ENCODE measurements at places on chromosomes 7 and 10. TPM values are rescaled to one million over a fixed set of nuclear protein-coding genes. Genes with fewer than 3 reads are reported as not detected.

GRCh38 chr10:102651455-102652169, 7.3 kb downstream of the TRIM8 start:
- H3K27me3 ChIP-seq, result no peaks in the 10 kb centered on the region
- peak overlapping the region; percentile 100 for H3K27ac ChIP-seq
- H3K36me3 ChIP-seq, result peaks cover 24% of the 10 kb centered on the region
- H3K4me3 ChIP-seq, result no peak overlapping the region

MUC12 gene
- not detected for total RNA-seq

DNA sequence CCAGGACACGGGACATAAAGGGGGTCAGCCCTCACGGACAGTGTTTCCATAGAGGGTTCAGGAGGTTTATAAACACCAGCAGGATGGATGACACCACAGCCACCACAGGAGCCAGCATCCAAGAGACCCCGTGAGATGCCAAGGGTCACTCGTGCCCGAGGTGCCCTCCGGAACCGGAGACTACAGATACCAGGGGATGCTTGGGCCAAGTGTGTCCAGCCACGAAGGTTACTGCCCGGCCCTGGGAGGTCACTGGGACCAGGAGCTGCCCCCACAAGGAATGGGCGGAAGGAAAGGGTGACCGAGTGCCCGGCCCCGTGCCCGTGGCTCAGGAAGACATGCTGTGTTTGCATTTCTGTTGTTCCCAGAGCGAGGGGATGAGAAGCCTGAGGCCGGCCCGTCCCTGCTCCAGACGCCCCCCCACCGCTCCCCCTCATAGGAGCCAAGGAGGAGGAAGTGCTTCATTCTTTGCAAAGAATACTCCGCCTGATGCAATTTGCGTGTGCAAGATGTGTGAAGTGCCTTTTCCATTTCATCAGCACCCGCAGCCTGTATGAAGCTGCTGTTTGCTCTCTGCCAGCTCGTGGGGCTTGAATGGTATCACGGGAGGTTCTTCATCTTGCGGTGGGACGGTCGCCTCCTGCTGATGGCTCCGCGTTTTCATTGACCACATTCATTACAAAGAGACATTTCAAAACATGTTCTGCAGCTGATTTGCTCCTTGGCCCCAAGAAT, 176.4 kb downstream of the ELFN1 start:
- no peak overlapping the region for H3K27ac ChIP-seq
- DNase-seq, result no peak
- no peak overlapping the region for H3K4me3 ChIP-seq
- no peaks in the 10 kb centered on the region for H3K4me1 ChIP-seq
- no peaks in the 10 kb centered on the region for H3K27me3 ChIP-seq
- H3K36me3 ChIP-seq, result no peaks in the 10 kb centered on the region

DNA sequence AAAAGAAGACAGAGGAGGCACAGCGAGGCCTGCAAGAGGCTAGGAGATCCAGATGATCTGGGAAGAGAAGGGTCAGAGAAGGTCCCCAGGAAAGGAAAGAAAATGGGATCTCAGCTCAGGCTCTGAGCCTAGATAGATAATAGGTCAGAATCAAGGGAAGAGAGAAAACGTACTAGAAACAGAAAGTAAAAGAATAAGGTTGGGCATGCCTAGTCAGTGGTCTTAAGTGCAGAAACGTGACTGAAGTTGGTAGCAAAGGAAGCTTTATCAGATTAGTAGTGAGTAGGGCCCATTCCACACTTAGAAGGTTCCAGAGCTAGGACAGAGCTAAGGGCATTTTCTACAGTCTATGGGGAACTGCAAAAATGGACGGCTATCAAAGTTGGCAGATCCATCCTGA, 84.8 kb upstream of the ASAH2 start:
- no peak overlapping the region for H3K4me3 ChIP-seq
- no peak overlapping the region for H3K27ac ChIP-seq

EGFR gene
- total RNA-seq, result 127 TPM

ARHGEF35 gene
- 4.4 TPM for total RNA-seq

GRCh38 chr7:122881324-122881723, 4.9 kb downstream of the CADPS2 start:
- H3K27me3 ChIP-seq, result peaks cover 8% of the 10 kb centered on the region
- H3K4me3 ChIP-seq, result no peak overlapping the region
- H3K4me1 ChIP-seq, result no peaks in the 10 kb centered on the region
- H3K27ac ChIP-seq, result no peak overlapping the region
- H3K36me3 ChIP-seq, result no peaks in the 10 kb centered on the region

- H3K4me3 ChIP-seq, result no peak overlapping the region
- H3K27me3 ChIP-seq, result no peaks in the 10 kb centered on the region
- no peak overlapping the region for H3K27ac ChIP-seq
- no peaks in the 10 kb centered on the region for H3K4me1 ChIP-seq
- DNase-seq, result no peak
These were observed 18.8 kb upstream of the TBC1D12 start for GRCh38 chr10:94383530-94383929.

GRCh38 chr7:108947526-108947925, 377.9 kb downstream of the DNAJB9 start:
- no peaks in the 10 kb centered on the region for H3K36me3 ChIP-seq
- no peak overlapping the region for H3K4me3 ChIP-seq

DNA sequence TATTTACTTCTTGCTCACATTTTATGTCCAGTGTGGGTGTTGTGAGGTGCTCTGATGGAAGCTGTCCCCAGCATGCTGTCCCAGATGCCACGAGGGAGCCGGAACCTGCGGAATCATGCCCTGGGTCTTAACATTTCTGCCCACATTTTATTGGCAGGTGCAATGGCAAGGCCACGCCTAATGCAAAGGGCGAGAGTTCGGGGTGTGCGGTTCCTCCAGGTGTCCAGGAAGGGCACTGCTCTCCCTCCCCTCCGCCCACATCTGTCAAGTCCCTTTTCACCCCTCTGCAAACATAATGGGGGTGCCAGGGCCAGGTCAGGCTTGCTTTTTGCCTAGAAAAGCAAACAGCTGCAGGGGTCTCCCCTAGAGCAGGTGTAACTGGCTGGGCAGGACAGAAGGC, 16.4 kb downstream of the PDAP1 start:
- H3K36me3 ChIP-seq, result no peaks in the 10 kb centered on the region
- no peaks in the 10 kb centered on the region for H3K27me3 ChIP-seq
- H3K4me1 ChIP-seq, result peaks cover 50% of the 10 kb centered on the region
- peak overlapping the region; percentile 70 for H3K27ac ChIP-seq
- DNase-seq, result no peak

DNA sequence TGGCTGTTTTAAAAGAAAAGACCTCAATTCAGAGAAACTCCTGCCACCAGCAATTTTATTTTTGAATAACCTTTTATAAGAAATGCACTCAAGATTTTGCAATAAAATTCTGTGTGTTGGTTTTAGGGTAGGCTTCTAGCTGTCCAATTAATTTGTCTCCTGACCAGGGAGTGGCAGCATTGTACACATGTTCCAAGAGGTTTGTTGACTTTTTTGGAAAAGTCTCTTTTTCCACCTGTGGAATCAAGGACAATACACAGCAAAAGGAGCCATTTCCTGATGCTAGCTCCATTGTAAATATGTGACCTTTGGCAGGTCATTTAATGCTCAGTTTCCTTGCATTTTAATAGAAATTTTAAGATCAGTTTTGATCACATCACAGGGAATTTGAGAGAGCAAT, 1.8 kb downstream of the GIMAP5 start:
- peaks cover 3% of the 10 kb centered on the region for H3K27me3 ChIP-seq
- H3K27ac ChIP-seq, result peak overlapping the region; percentile 69
- peaks cover 7% of the 10 kb centered on the region for H3K36me3 ChIP-seq

NFE2L3 gene
- total RNA-seq, result 5.7 TPM

GRCh38 chr7:30212701-30213111, 71.7 kb upstream of the ZNRF2 start:
- no peaks in the 10 kb centered on the region for H3K27me3 ChIP-seq
- H3K36me3 ChIP-seq, result no peaks in the 10 kb centered on the region
- no peak overlapping the region for H3K4me3 ChIP-seq
- no peak for DNase-seq
- H3K27ac ChIP-seq, result no peak overlapping the region

- H3K27me3 ChIP-seq, result no peaks in the 10 kb centered on the region
- peak overlapping the region; percentile 100 for H3K4me3 ChIP-seq
- H3K27ac ChIP-seq, result peak overlapping the region; percentile 82
- H3K36me3 ChIP-seq, result no peaks in the 10 kb centered on the region
These were observed 2.4 kb downstream of the TPST1 start for GRCh38 chr7:66207540-66207939.

DNA sequence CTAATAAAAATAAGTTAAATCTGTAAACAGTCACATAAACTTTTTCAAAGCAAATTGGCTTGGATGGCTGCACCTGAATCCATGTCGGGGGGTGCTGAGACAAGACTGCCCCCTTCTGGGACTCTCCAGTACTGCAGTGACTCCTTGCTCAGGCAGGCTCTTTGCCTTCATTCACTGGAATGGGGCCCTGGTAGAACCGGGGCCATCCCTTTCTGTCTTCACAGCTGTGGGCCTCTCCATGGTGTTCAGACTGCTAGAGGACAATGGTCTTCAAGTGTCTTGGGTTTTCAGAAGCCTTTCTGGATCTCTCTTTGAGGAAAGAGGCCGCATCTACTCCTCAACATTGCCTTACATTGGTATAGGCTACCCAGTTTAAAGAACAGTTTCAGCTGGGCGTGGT, 16.1 kb upstream of the IMPDH1 start:
- H3K27ac ChIP-seq, result no peak overlapping the region
- DNase-seq, result peak; percentile 68
- no peaks in the 10 kb centered on the region for H3K4me1 ChIP-seq
- no peak overlapping the region for H3K4me3 ChIP-seq
- no peaks in the 10 kb centered on the region for H3K36me3 ChIP-seq

NDUFA5 gene
- total RNA-seq, result 56.6 TPM

DNA sequence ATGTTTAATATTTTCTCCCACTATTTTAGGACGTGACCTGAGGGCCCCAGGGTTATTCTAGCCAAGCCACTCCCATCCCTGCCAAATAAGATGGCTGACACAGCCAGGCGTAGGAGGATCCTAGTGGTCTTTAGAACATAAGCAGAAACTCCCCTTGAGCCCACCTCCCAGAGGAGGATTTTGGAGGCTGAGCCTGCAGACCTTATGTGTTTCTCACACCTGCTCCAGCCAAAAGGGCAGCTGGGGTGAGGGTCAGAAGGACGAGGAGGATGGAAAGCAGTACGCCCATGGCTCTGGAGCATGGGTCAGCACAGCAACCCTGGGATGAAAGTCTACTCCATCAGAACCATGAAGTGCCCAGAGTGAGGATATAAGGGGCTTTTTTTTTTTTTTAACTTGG, 39.9 kb downstream of the PDLIM1 start:
- H3K4me1 ChIP-seq, result no peaks in the 10 kb centered on the region
- DNase-seq, result no peak
- H3K4me3 ChIP-seq, result no peak overlapping the region

DNA sequence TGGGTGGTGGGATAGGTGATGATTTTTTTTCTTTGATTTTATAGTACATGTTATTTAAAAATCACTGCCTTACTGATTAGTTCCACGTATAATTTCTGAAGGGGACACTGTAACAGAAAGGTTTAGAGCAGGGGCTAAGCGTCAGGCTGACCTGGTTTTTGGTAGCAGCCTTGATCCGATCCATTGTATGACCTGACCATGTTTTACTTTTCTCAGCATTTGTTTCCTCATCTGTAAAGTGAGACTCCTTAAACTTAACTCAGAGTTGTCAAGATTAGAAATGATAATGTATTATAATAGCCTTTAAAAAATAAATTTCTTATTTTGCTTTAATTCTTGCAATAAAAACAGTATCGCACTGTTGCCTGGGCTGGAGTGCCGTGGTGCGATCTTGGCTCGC, 23.6 kb downstream of the INPP5F start:
- no peaks in the 10 kb centered on the region for H3K36me3 ChIP-seq
- no peak for DNase-seq
- peak overlapping the region; percentile 71 for H3K27ac ChIP-seq
- H3K4me1 ChIP-seq, result no peaks in the 10 kb centered on the region
- H3K27me3 ChIP-seq, result no peaks in the 10 kb centered on the region
- H3K4me3 ChIP-seq, result no peak overlapping the region

OR2A42 gene
- not detected for total RNA-seq

SPDYE9 gene
- total RNA-seq, result not detected

GRCh38 chr10:14332903-14333302, 2.2 kb upstream of the FRMD4A start:
- no peak overlapping the region for H3K27ac ChIP-seq
- no peak overlapping the region for H3K4me3 ChIP-seq
- H3K27me3 ChIP-seq, result no peaks in the 10 kb centered on the region
- no peaks in the 10 kb centered on the region for H3K36me3 ChIP-seq
- H3K4me1 ChIP-seq, result no peaks in the 10 kb centered on the region

Measured in tibial nerve (tissue), 4 donors.